Activated CD8-positive, alpha-beta T cell treated with anti-CD3 and anti-CD28 coated beads for 36 hours (primary cell): ENCODE measurements at places on chromosomes 3 and 15. TPM values are rescaled to one million over a fixed set of nuclear protein-coding genes. Genes with fewer than 3 reads are reported as not detected.

The LRRC31 gene
- total RNA-seq = not detected

The BLM gene
- 45.2 TPM for total RNA-seq

The OSBPL10 gene
- 1.9 TPM for total RNA-seq

The RAB8B gene
- total RNA-seq = 261 TPM

The AADACL2 gene
- not detected for total RNA-seq

The ADGRG7 gene
- total RNA-seq = 21.2 TPM

The ANP32A gene
- 239 TPM for total RNA-seq

The CLDN18 gene
- not detected for total RNA-seq

The KNG1 gene
- not detected for total RNA-seq

The TRAIP gene
- total RNA-seq = 23.2 TPM

- no peak for DNase-seq
Measured at GRCh38 chr15:80953953-80954778, 35.5 kb downstream of the MESD start.

DNA sequence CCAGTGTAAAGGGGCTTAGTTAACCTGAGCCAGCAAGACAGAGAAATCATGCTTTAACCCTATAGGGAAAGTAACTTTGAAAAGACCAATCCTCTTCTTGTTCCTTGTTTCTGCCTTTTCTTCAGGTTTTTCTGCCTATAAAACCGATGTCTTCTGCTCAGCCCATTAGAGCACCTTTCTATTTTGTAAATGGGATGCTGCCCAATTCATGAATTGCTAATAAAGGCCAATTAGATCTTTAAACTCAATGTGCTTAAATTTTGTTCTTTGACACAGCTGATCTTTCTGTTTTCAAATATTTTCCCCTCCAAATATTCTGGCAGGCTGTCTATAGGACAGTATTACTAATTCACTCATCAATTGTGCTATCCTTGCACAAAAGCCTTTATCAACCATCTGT is 33.8 kb upstream of the SPTSSB start:
- DNase-seq = no peak

DNA sequence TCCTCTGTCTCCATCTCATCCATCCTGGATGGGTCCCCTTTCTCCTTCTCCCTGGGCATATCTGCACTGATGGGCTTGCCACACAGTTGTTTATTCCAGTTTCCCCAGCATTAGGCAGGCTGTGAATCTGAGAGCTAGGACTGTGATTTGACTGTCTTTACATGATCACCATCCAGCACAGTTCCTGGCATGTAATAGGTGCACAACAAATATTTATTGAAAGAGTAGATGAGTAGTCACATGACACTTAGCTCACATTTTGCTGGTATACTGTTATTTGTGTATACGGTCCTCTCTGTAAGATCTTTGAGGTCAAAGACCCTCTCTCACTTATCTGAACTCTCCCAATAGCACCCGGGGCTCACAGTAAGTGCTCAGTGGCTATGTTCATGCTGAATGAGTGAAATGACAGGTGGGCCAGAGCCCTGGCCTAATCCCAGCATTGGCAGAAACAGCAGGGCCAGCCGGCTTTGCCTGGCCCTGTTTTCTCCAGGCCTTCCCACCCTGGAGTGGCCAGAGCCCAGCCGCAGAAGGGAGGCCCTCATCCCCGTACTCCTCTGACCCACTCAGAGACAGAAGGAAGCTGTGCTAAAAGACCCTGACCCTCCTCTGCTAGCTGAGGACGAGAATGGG is 16.2 kb upstream of the BAHD1 start:
- no peak for DNase-seq

DNA sequence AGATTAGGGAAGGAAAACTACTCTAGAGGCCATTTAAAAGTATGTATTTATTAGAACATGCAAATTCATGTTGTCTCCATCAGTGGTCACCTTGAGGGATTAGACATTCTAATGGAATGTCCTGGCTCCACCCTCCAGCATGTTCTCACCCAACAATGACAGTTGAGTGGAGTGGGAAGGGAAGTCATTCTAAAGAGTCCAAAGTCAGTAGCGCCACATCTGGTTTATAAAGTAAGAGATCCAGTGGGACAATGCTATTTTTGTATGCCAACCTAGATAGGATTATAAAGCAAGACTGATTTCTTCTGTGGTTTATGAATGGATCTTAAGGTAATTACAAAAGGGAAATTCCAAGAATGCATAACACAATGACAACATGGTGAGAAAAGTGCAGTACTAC is 33.3 kb downstream of the SLC24A1 start:
- no peak for DNase-seq

DNA sequence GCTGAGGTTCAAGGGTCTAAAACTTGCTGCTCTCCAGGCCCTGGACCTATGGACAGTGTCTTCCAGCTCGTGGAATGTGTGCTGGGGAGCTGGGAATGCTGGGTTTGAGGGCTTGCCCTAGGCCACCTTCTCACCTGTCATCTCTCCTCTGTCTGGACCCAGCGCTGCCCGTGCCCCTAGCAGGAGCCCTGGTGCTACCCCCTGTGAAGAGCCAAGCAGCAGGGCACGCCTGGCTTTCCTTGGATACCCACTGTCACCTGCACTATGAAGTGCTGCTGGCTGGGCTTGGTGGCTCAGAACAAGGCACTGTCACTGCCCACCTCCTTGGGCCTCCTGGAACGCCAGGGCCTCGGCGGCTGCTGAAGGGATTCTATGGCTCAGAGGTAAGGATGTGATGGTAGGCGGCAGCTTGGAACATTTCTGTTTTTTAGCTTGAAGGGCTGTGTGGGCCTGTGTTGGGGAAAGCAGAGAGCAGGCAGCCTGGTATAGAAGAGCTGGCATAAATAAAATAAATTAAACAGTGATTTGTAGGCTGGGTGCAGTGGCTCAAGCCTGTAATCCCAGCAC is 5.1 kb downstream of the CHRD start:
- DNase-seq = no peak

DNA sequence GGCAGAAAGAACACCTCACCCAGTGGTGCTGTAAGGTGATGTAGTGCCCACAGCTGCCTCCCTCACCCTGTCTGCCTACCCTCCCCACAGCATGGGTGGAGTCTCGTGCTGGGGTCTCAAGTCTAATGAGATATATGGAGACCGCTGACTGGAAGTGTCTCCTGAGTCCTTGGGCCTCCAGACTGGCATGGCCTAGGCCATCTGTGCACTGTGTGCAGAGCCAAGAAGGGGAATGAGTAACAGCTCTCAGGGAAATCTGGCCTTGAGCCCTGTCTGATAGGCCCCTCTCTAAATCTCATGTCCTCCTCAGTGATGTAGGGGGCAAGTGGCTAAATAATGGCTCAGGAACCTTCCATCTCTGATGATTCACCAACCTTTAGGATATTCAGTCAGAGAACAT is 277.4 kb downstream of the PLCL2 start:
- no peak for DNase-seq

DNA sequence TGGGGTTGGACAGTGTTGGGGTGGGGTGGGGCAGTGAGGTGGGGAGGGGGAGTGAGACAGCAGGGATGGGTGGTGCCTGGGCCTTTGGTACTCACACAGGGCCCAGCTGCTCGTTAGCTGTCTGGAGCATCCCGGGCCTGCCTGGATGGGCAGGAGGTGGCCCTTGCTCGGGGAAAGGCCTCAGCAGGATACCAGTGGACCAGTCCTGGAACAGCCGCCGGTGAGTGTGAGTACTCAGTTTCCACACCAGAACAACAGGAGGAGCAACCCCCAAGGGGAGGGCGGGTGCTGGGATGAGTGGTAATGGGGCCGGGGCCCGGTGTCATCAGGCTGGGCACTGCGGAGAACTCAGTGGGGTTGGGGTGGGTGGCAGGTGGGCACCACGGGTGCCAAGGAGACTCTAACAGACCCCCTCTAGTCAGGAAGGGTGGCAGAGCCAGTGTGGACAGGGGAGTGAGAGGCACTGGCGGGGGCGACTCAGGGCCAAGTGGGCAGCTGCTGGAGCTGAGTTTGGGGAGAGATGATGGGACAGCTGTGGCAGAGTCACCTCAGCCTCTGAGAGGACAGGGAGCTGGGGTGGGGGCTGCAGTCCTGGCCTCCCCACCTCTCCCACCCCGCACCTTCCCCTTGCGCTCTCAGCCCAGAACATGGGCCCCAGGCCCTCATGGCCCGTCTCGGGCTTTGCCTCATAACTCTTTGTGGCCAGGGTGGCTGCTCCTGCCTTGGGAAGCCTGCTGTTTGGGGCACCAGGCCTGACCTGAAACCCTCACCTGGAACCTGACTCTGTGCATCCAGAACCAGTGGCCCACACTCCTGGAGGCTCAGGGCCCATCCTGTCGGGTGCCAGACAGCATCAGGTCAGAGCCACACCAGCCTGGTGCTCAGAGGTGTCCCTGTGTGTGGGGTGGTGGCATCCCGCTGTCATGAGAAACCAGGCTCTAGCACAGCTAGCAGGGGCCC is 52.1 kb upstream of the PRR23E start:
- DNase-seq = no peak

GRCh38 chr3:12186515-12187286 is 28.0 kb upstream of the TIMP4 start:
- DNase-seq = no peak

- DNase-seq = no peak
Measured at GRCh38 chr3:173988909-173989308, 591.4 kb downstream of the NLGN1 start.
